ENCODE measurements at places on chromosomes 5 and 9. TPM values are rescaled to one million over a fixed set of nuclear protein-coding genes. Genes with fewer than 3 reads are reported as not detected.

GRCh38 chr5:174832811-174833210 lies 108.4 kb downstream of the MSX2 start:
- ATAC-seq: no peak

DNA sequence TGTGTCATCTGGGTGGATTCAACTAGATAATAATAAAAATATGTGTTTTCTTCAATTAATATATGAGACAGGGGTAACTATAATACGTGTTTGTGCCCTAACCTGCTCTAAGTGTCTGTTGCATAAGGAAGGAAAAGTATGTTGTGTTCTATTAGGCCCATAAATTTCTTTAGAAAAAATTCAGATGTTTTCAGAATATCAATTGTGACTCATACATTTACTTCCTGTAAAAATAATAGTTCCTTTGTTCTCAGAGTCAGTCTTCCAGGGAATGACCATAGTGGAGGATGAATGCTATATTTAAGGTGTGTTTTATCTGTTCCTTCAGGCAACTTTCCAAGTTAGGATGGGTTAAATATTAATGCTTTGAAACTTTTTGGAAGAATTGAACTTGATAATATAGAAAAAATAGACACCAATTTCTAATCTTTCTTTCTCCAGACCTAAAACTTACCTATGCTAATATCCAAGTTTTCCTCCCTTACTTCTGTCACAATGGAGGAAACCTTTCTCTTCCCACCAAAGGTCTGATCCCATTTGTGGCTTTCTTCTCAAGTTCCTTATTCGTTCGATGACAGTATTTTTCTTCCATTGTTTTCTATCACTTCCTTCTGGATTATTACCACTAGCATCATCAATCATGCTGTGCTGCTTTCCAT lies 49.9 kb downstream of the ISL1 start:
- no peak for ATAC-seq

- no peak for ATAC-seq
Observed at GRCh38 chr9:20606652-20607051, 15.6 kb downstream of the MLLT3 start.

- no peak for ATAC-seq
Observed at GRCh38 chr9:13411791-13412190, 132.3 kb upstream of the MPDZ start.

DNA sequence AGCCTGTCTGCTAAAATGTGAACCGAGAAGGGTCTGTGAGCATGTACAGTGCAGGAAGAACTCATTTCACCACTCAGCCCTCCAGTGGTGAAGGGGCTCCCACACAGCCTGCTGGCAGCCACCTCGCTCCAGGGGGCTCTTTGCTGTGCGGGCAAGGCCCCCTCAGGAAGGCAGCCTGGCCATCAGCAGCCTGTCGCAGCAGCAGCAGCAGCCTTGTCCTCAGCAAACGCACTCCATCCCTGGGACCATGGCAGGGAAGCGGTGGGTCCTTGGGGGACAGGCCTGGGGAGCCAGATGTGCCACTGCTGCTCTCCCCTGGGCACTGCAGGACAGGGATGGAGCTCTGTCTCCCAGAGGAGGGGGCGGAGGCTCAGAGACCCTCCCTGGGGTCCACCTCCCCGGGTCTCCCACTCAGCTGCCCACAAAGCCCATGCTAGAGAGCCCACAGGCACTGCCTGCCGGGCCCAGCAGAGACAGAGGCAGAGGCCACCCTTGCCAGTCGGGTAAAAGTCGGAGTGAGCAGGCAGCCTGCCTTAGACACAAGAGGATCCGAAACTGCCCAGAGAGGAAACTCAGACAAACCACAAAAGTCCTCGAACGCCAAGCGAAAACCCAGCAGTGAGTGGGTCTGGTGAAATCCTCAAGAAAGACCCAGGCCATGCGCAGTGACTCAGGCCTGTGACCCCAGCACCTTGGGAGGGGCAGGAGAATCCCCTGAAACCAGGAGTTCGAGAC lies 8.0 kb downstream of the BRD3 start:
- ATAC-seq: no peak

GRCh38 chr5:76425928-76426804 lies 23.1 kb downstream of the IQGAP2 start:
- no peak for ATAC-seq

DNA sequence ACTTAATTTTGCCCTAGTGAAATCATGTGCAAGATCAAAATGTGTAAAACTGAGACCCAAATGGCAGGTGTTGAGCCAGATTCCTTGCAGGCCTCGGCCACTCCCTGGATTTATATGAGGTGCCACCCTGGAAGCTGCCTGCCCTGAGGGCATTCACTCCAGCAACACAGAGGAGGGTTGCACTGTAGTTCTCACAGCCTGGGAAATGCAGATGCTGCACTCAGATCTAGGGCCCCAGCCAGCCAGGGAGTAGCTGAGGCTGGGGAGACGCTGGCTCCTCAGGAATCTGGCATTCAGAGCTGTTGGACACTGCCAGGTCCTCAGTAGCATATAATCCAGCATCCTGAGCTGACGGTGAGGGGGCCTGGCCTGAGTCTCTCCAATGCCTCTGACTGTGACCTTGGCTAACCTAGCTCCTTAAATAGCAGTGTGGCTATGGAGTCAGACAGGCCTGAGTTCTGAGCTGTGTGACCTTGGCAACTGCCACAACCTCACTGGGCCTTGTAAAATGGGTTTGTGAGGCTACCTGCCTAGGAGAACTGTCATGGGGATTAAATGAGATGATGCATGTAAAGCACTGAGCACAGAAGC lies 8.7 kb downstream of the KCNMB1 start:
- no peak for ATAC-seq

DNA sequence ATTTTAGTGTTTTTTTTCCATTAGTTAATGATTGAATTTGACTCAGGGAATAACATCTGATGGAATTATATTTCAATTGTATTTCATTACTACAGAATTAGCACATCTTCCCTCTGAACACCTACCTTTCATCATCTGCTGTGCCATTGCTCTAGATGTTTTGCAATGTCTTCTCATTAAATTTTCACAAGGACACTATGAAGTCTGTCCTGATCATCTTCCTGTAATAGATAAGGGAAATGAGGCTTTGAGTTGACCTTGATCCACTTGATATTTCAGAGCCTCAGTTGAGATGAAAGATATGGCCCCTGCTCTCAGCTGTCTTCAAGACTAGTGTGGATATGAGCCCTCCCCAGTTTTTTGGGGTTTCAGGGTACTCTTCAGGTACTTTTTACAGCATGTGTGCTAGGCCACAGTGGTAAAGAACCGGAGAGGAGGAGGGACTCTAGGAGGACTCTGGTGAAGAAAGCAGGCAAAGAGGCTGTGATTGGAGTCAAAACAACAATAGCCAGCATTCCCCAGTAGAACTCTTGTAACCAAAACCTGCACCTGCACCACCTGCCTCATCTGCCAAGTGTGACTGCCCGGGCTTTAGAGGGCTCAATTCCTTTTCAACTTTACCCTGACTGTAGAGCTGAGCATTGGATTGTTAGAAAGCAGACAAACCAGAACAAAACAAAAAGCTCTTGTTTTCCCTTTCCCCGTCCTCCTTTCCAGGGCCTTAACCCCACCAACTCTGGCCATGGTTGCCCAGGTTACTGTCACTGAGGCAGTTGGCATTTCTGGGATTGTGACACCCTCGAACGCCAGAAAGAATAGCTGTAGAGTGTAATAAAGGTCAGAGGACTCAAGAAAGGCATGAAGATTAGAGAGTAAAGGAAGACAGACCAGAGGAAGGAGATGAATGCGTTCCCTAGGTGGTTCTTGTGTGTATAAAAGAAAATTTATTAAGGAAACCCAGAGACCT lies 56.3 kb downstream of the ERAP1 start:
- no peak for ATAC-seq

- ATAC-seq: peak; percentile 85
Observed at GRCh38 chr5:139543423-139543991, 17.6 kb upstream of the UBE2D2 start.

DNA sequence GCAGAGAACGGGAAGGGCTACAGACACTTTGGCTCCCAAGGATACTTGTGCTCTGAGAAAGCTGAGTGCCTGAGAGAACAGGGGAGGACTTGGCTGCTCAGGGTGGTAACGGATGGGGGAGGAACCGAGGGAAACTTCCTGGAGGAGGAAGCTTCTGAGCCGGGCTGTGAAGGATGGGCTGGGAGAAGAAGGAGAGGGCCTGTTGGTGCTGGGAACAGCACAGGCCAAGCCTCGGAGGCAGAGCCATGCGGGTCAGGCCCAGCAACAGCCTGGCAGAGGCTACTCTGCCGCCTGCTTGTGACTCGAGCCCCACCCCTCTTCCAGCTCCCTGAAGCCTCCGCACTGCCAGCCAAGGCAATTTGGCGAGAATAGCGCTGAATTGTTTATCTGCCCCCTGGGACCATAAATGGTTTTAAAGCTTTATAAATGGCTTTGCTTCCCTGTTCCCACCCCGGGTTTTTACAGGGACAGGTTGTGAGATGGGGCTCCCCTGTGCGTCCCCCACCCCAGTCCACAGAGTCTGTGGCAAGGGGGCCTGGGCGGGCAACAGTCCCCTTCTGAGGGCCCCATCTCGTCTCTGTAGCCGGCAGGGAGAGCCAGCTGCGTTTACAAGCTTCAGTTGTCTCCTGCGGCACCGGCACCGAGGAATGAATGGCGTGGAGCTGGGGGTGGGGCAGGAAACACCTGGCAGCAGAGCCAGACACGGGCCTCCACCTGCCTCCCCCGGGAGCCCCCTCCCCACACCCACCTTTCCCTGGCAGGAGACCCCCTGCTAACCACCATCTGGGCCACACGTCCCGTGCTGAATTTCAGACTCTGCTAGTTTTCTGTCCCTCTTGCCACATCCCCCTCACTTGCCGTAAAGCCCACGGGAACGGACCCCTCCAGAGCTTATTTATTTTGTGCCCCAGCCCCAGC lies 24.4 kb downstream of the FAM163B start:
- ATAC-seq: no peak

- no peak for ATAC-seq
Observed at GRCh38 chr5:73290242-73290641, 117.2 kb downstream of the TMEM174 start.

GRCh38 chr5:1285883-1286291 lies 9.0 kb downstream of the TERT start:
- ATAC-seq: no peak

GRCh38 chr5:124061663-124062062 lies 549.7 kb downstream of the CSNK1G3 start:
- peak; percentile 58 for ATAC-seq

DNA sequence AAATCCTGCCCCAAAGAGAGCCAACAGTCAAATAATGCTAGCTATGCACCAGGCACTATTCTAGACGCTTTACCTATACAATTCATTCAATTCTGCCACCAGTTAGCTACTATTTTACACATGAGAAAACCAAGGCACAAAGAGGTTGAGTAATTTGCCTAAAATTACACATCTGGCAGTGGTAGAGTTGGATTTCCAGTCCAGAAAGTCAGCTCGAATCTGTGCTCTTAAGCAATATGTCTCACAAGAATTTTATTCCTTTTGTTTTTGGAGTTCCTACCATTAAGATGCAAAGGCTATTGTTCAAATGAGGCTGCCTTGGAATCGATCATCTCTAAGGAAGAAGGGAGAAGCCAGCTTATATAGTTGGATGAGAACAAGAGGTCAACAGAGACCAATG lies 256.9 kb upstream of the RASA1 start:
- no peak for ATAC-seq

GRCh38 chr5:175627005-175627404 lies 30.9 kb upstream of the HRH2 start:
- ATAC-seq: no peak

DNA sequence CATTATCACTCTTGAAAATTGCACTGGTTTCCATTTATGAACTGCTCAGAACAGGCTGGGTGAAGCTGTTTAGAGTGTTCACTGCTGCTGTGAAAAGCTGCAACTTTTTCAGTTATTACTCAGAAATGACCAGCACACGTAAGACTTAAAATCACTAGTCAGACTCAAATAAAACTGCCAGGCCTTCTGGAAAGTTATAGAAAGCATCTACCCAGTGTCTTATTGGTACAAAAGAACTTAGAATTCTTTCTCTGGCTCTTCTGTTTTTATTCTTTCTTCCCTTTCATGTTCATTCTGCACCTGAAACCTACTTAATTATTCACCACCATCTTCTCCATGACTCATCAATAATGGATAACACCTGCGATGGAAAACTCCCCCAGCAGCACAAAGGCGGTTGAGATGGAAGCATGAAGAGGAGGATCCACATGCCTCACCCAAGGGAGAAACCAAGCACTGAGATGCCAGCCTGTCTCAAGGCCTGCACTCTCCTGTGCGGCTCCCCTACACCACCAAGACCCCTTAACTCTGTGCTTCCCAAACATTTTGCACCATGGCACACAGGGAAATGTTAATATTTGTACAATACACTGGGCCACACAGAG lies 171.9 kb downstream of the ENTREP1 start:
- ATAC-seq: no peak

GRCh38 chr9:124665391-124666058 lies 105.6 kb downstream of the NR6A1 start:
- ATAC-seq: no peak

The PFN3 gene
- total RNA-seq: not detected

The ARSI gene
- 11.6 TPM for total RNA-seq

The FBXW2 gene
- total RNA-seq: 56.7 TPM

The PCDHGA8 gene
- 3.0 TPM for total RNA-seq

The LCN9 gene
- not detected for total RNA-seq

The SPINK4 gene
- not detected for total RNA-seq

All from gastroesophageal sphincter (tissue), 4 donors.